NCI-H1105 treated with DMSO at 0.1 percent for 48 hours (cell line): ENCODE measurements at places on chromosomes 2 and 18.

DNA sequence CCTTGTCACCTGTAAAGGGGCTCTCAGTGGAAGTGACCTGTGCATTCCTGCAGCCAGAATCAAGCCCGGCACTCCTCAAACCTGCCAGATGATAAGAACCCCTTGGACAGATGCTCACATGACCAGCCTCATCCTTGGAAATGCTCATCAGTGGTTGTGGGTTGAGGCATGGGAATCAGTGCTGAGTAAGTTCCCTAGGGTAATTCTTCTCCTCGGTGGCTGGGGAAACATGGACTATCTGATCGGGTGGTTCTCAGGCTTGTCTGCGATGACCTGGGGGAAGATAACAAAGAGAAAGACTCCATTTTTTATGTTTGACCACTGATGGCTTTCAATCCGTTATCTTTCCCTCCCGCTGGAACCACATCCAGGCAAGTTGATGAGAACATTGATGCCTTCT, 84.0 kb downstream of the SPP2 start:
- DNase-seq, result no peak

DNA sequence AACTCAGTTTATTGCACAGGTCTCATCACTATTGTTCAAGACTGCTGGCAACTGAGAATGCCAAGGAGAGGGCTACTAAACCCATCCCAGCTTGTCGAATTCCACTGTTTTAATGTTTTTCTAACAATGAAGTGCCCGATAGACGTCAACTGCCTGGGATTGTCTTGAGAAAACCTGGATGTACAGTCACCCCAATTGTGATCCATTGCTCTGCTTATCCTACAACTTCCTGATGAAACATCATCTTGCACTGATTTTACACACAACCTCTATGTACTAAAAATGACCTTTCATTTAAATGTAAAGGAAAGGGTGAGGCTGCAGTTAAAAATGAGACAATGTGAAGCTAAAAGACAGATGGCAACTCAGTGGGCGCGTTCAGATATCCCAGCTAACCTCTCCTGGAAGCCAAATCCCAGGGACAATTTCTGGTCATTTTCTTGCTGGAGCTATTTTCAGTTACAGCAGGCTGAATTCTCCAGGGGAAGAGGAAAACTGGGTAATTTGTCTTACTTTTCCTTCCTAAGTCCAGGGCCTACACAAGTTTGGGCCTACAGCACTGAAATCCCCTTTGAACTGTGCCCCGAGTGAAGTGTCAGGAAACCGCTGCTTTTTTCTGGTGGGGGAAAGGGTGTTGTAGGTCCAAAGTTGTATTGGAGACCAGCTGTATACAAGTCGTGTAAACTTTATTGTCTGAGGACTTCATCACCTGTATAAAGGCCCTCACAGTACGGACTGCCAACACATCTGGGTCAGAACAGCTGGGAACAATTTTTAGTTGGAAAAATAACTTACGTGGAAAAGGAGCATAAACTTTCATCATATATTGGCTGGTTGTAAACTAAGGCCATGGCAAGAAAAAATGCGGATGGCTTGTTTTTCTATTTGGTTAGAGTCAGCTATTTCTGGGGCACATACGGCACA, 68.9 kb upstream of the LTBP1 start:
- no peak for DNase-seq

DNA sequence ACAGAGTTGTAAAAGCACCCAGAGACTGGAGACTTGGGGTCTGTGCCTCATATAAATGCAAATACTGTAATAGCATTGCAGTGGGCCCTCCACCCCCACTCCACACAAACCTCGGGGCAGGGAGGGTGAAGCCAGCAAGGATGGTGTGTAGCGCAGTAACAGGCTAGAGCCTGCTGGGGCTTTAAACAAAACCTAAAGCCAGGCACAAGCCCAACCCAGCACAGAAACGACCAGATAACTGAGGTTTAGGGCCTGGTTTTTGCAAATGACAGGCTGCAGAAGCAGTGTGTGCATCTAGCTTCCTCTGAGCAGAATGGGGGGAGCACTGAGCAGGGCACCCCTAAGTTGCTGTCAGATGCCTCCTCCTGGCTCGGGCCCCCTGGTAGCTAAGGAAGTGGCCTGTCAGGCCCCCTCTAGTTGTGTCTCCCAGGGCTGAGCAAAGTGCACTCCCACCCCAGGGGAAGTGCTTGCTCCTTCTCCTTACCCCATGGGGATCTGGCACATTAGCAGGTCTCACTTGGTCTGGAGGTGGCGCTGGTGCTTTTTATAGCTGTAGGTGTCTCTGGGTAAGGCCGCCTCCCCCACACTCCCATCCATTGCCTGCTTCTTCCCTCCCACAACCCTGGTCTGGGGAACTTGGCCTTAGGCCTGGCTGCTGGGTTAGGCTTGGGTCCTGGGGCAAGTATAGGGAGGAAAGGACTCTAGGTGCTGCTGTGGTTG, 135.1 kb downstream of the CELF4 start:
- DNase-seq, result no peak

GRCh38 chr2:95388091-95388692, 14.3 kb upstream of the FAHD2A start:
- no peak for DNase-seq

- no peak for DNase-seq
Measured at GRCh38 chr2:191688934-191689695, 11.2 kb downstream of the NABP1 start.

- no peak for DNase-seq
Measured at GRCh38 chr2:172829229-172829628, 93.6 kb downstream of the RAPGEF4 start.

DNA sequence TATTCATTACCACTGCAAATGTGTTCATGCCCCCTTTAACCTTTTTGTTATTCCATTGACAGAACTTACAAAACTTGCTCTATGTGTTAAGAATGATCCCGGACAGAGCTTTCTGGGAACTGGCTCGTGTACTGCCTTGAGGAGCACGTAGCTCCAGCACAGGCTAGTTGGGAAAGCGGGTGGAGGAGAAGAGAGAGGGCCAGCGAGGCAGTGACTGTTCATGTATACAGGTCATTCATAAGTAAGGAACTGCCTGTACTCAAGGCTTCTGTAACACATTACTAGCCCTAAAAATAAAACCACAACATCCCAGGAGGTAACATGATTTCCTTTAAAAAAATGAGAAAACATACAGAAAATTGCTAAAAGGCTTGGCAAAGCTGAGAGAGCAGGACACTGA, 109.0 kb downstream of the STK39 start:
- no peak for DNase-seq

DNA sequence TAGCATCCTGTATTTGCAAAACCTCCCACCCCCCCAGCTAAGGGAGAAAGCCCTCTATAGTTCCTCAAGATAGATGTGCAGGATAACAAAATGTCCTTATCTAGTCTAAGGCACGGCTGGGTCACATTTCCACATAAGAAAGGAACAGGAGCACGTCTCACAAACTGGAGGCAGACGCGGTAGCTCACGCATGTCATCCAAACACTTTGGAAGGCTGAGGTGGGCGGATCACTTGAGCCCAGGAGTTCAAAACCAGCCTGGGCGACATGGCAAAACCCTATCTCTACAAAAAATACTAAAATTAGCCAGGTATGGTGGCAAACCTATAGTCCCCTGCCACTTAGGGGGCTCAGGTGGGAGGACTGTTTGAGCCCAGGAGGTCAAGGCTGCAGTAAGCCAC, 9.3 kb downstream of the SF3B1 start:
- DNase-seq, result no peak

DNA sequence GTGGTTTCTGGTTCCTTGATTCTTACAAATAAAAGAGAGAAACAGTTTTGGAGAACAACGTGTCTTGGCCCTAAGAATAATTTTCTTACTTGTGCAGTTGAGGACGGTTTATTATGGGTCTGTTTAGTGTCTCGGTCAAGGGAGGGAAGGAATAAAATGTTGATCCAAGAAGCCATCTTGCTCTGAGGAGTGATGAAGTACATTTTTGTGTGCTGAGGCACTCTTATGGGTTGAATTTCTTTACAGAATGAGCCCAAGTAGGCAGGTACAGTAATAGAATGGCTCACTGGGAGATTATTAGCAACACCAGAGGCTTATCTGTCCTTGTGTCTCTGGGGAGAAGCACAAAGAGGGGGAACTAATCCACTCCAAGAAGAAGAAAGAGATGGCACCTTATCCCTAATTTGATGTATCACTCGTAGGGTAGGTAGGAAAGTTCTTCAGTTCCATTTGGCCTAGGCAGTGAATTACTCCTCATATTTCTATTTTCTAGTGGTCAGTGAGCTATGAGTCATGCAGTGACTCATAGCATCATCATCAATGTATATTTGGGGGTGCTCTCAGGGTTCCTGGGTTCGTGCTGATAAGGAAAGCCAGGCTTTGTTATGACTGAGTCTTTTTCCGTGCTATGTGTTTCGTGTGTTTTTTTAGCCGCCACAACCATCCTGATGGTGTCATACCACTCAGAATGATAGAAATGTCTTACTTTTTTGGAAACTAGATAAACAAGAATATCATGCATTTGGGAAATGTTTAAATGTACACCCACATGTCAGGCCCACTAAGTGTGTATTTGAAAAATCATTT, 250.1 kb upstream of the CTAGE1 start:
- no peak for DNase-seq

DNA sequence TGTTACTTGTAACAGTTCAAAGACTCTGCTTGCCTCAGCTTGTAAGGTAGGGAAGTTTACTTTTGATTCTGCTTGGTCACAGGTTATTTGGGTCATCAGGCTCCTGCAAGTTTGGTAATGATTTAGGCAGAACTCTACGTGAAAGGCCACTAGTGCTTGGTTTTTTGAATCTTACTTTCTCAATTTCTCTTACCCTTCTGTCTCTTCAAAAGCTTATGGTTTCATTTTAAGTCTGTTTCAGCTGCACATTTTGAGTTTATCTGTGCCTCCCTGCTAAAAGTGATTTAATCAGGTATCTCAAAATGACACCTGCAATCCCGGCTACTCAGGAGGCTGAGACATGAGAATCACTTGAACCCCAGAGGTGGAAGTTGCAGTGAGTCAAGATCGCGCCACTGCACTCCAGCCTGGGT, 26.3 kb upstream of the MOCOS start:
- DNase-seq, result no peak

DNA sequence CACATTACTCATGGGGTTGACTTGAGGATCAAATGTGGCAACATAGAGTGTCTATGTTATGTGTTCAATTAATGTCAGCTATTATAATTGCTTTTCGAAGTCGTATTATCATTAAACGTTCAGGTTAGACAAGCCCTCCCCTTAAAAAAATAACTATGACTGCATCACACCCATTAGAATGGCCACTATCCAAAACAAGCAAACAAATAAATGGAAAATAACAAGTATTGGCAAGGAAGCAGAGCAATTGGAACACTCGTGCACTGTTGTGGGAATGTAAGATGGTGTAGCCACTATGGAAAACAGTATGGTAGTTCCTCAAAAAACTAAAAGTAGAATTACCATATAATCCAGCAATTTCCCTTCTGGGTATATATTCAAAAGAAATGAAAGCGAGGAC, 10.0 kb upstream of the CTIF start:
- no peak for DNase-seq

DNA sequence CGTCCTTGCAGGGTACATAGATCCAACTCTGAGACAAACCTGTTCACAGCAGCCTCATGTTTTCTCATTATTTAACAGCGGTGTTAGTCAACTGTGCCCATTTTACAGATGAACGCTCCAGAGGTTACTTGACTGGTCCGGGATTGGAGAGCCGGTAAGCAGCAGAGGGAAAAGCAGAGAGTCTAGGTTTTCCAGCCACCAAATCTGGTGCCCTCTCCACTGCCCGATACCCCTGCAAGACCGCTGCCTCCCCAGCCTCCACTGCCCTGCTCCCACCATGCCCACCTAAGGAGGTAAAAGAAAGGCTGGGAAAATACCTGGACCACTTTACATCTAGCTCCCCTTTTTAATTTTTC, 51.5 kb downstream of the EIPR1 start:
- DNase-seq, result no peak

- DNase-seq, result peak; percentile 87
Measured at GRCh38 chr18:37575646-37576045, 10.0 kb upstream of the CELF4 start.

DNA sequence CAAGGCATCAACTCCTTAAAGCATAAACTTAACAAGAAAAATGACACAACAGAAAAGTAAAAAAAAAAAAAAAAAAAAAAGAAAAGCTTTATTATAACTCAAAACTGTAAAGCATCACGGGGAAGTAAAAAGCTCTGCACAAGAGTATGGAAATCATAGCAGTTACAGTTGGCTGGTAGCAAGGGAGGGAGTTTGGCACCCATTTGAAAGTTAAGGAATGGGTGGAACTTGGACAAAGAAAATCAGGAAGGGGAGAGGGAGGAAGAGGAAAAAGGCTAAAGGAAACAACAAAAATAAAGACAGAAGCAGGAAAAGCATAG, 8.6 kb downstream of the KLF7 start:
- no peak for DNase-seq

DNA sequence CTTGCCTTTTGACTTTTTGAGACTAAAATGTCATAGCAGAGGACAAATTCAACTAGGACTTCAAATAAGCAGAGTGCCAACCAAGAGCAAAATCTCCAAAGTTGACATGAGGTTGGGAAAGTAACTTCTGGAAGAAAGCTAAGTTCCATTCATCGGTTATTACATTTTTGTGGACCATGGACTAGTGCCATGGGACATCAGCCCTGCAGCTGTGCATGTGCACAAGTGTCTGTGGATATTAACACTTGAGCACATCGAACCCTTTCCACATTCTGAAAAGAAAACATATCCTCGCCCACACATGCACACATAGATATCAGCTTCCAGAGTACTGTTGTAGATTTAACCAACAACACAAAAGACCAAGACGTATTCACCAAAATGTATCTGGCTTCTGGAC, 262.6 kb downstream of the NYAP2 start:
- no peak for DNase-seq

- DNase-seq, result no peak
Measured at GRCh38 chr2:105129722-105130232, 91.9 kb downstream of the MRPS9 start.

DNA sequence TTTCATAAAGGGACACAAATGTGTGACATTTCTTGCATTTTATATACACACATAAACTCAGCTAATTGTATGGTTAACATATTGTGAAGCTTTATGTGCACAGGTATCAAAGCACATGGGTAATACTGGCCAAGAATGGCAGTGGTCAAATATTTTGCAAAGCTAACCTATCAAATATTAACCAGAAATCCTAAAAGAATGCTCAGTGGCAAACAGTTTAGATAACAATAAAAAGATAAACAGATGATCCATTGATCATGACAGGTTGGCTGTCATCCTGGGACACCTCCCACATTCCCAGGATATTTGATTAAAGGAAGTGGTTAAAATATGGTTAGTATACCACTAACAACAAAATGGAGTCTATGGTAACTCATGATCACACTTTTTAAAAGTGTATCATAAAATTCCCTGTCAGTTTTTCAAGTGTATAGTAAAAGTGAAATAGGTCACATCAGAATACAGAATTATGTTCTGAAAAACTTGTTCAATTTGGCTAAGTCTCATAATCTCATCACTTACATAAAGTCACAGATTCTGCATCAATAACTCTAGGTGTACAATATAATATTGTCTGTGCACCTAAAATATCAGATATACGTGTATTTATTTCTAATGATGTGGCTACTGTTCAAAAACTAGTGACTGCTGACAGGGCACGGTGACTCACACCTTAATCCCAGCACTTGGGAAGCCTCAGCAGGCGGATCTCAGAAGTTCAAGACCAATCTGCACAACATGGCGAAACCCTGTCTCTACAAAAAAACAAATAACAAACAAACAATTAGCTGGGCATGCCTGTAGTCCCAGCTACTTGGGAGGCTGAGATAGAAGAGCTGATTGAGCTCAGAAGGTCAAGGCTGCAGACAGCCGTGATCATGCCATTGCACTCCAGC, 48.9 kb downstream of the CDH2 start:
- no peak for DNase-seq
